Stimulated activated CD4-positive, alpha-beta T cell treated with anti-CD3 and anti-CD28 coated beads, TNF-alpha, amount 100 ng/mL, for 48 hours (primary cell): ENCODE measurements at places on chromosomes 7 and 10.

- DNase-seq, result peak; percentile 60
These were observed 164.4 kb downstream of the GLRX3 start for GRCh38 chr10:130300608-130301020.

DNA sequence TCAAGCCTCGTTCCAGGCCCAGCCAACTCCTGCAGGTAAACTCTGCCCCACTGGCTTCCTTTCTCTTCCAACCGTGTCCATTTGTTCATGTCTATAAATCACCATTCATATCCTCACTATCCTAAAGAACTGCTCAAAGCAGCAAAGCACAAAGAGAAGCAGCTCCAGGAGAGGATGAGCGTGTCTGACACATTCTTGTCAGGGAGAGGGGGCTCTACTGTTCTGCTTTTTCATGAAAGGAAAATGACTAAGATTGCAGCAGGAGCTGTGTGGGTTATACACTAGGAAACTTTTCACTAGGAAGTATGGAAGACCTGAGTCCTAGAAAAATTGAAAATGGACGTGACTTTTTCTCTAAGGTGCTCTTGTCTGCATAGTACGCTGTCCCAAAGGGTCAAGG is 16.7 kb downstream of the AGFG2 start:
- DNase-seq, result no peak

DNA sequence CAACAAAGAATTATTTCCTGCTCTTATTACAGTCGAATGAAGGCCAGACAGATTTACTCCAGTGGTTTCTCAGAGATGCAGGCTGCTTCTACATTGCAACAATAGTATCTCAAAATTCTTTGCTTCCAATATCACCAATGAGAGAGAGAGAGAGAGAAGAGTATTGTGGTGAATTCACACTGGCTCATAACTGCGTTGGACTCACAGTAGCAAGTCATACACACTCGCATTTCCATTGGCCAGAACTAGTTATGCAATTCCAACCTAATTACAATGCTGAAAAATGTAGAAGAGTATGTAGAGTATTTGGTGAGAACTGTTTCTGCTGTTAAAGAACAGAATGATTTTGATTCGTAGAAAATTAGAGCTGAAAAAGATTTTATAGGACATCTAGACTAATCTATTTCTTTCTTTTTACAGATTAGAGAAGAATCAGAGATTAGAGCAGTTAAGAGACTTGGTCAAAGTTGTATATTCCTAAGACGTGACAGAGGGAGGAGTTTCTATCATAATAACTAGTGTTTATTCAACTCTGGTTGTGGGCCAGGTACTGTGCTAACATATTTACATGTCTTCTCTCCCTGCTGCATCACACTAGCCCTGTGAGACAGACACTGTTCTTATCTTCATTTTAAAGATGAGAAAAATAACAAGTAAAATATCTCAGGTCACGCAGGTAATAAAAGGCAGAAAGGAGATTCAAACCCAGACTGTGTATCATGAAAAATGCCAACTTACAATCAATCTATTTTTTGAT is 34.6 kb upstream of the PDK4 start:
- no peak for DNase-seq

- DNase-seq, result no peak
These were observed 404.6 kb upstream of the NRP1 start for GRCh38 chr10:33739031-33739430.

GRCh38 chr7:81014266-81014665 is 95.4 kb upstream of the SEMA3C start:
- no peak for DNase-seq

GRCh38 chr7:141410353-141411000 is 140.7 kb upstream of the AGK start:
- DNase-seq, result no peak

DNA sequence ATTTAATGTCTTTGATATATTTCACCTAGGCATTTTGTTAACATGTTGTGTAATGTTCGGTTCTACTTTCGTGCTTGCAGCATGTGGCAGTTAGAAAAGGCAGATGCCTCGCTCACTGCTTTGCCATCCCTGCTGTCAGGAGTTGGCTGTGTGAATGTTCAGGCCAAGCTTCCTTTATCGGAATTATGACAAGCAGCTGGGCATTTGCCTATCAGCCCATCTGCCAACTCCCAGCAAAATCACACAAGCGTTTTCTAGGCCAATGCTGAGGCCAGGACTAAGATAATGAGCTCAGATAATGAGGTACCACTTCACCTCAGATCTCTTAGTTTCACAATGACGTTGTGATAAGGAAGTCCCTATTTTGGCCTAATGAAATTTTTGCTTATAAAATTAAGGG is 212.7 kb upstream of the FAM3C start:
- DNase-seq, result no peak

- no peak for DNase-seq
These were observed 2.1 kb downstream of the FAM20C start for GRCh38 chr7:194252-195009.

- no peak for DNase-seq
These were observed 21.9 kb downstream of the ARID5B start for GRCh38 chr10:61923210-61923949.

GRCh38 chr10:129140921-129141885 is 325.8 kb upstream of the MGMT start:
- no peak for DNase-seq

DNA sequence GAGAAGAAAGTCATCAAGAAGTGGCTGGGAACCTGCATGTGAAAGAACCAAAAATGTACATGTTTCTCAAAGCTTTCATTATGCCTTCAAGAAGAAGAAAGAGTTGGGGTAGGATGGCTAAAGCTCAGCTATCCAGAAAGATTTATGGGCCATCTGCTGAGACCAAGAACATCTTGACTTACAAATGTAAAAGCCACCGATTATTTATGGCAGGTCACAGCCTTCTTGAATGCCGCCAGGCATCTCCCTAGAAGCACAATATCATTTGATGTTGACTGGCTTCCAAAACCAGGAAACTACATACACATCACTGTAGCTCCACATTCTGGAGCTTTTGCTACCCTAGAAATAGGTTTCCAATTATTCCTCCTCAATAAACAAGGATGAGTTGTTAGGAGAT is 254.2 kb upstream of the AOAH start:
- no peak for DNase-seq

DNA sequence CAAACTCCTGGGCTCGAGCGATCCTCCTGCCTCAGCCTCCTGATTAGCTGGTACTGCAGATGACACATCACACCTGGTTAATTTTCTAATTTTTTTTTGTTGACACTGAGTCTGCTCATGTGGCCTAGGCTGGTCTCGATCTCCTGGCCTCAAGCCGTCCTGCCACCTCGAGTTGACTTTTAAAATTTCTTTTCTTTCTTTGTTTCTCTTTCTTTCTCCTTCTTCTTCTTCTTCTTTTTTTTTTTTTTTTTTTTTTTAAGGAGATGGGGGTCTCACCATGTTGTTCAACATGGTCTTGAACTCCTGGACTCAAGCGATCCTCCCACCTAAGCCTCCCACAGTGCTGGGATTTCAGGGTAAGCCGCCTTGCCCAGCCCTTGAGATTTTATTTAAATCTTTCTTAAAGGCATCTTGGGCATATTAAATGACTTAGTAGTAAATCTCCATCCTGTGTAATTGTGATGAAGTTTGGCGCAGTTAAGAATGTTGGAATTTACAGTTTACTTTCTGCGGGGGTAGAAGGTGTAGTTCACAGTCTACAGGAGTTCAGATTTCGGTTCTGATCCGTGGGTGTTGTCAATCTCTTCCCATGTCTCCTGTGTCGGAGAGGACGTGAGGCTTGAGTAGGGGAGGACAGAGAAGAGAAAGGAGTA is 1.0 kb upstream of the ITGA8 start:
- DNase-seq, result no peak

DNA sequence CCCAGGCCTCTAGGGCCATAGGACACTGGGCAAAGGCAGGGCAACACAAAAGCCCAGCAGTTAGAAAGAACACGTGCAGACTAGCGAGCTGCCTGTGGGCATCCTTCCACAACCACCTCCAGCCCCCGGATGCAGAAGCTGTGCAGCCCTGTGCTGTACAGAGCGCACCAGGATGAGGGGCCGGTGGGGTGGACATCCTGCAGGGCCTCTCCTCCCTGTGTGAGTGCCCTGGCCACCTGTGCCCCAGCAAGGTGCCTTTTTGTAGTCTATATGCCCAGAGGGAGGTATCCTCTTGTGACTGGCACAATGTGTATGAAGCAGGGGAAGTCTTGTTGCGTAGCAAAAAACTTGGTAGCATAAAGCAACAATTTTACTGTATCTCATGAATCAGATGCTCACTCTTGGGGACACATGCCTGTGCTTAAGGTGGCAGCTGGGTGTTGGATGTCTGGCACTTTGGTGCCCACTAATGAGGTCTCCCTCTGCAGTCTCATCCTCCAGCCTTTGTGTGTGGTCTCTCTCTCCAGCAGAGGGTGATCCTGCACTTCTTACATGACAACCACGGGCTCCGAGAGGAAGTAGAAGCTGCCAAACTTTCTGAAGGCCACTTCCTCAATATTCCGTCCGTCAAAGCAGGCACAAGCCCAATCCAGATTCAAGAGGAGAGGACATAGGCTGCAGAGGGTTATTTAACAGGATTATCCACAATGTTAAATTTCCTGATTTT is 8.7 kb downstream of the NCAPG2 start:
- no peak for DNase-seq

GRCh38 chr7:155521007-155521742 is 25.2 kb downstream of the CNPY1 start:
- no peak for DNase-seq

DNA sequence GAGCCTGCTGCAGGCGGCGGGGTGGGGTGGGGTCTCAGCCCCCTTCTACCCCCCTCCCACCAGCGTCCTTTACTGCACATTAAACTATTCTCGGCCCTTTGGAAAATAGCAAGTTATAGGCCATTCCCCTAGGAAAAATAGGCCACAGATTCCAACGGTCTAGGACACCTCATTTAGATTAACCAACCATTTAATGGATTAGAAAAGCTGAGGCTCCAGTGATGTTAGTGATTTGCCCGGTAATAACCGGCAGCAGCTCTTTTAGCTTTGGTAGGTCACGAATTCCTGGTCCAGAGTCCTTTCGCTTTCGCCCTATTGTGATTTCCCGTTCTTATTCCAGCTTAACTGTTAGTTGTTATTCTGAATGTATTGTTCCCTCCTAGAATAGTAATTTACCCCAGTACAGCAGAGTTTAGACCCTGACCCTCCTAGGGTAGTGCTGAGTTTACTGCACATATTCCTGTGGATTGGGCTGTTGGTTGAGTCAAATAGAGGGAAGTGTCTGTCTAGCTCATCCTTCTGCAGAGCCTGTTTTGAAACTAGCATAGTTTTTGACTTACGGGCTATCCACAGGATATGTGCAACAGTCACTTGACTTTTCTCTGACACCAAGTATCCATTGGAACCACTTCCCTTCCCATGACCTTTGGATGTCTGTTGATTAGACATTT is 754 bp downstream of the GSTO1 start:
- DNase-seq, result no peak

- no peak for DNase-seq
These were observed 178.8 kb upstream of the ITGB1 start for GRCh38 chr10:33136781-33137180.

DNA sequence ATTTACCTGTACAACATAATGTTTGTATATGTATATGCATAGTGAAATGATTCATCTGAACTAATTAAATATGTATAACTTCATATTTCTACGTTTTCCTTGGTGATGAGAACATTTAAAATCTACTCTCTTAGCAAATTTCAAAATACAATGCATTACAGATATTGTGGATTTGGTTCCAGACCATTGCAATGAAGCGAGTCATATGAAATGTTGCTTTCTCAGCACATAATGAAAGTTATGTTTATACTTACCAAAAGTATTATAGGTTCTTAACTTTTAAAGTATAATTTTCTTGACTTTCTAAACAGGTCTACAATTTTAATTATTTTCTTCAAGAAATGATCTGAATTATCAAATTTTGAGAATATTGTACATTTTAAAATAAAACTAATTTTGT is 189.2 kb downstream of the CSTF2T start:
- no peak for DNase-seq

DNA sequence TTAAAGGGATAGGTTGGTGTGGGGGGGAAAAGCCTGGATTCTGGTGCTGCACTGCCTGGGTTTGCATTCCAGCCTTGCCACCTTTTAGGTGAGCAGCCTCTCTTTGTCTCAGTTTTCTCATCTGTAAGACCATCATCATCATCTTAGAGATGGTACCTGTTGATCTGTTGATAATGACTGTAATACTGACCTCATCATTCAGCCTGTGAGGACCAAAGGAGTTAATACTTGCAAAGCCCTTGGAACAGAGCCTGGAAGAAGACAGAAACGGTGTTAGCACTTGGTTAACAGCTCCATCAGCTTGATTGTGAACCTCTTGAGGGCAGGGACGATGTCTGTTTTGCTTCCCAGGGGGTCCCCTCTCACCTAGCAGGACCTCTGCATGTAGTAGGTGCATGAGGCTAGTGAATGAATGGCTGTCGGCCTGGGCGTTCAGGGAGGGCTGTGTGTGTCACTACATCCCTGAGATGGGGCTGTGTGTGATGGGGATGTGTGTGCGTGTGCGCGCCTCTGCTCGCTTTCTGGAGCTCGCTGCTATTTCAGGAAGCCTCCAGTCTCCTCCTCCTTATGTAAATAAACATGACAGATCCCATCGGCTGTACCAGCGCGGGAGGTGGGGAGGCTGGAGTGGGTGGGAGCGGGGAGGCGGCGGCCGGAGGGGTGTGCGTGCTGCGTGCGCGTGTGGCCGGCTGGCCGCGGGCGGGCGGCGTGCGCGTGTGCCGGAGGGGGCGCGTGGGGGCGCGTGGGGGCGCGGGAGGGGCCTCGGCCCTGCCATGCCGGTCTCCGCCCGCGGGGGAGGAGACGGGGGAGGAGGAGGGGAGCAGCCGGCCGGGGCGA is 61.2 kb downstream of the NEURL1 start:
- DNase-seq, result no peak

GRCh38 chr7:47149208-47149839 is 432.6 kb downstream of the TNS3 start:
- no peak for DNase-seq

GRCh38 chr10:63068246-63068645 is 64.9 kb upstream of the NRBF2 start:
- DNase-seq, result no peak

- peak; percentile 13 for DNase-seq
These were observed 704 bp downstream of the ZNRF2 start for GRCh38 chr7:30285067-30285535.

GRCh38 chr10:1468811-1469210 is 268.5 kb downstream of the ADARB2 start:
- DNase-seq, result no peak

GRCh38 chr7:69412331-69413146 is 185.7 kb upstream of the AUTS2 start:
- no peak for DNase-seq

DNA sequence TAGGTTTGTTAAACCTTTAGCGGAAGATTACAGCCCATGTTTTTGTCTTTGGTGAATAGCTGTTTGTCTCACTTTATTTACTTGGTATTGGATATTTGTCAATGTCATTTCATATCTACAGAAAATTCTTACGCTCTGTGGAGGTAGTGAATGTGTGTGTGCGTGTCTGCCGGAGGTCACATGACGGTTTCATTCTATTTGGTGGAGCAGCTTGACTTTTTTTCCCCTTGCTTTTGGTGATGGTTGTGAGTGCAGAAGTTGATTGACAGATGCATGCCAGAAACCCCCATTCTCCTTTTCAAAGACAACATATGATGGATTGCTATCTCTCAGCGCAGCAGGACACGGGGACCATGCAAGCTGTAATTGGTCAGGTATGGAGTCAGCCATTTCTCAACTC is at the start of gene POU6F2:
Gene POU6F2 (plus strand): TSS at position 225 of the 400 bp plus-strand sequence. CDS start 45 bp downstream, at position 270.
- no peak for DNase-seq

- no peak for DNase-seq
These were observed 681.4 kb downstream of the LRMDA start for GRCh38 chr10:76112826-76113150.

- DNase-seq, result no peak
These were observed 561.7 kb downstream of the GATA3 start for GRCh38 chr10:8616166-8616565.

GRCh38 chr10:104809288-104810090 is 168.4 kb downstream of the SORCS3 start:
- DNase-seq, result no peak
